ENCODE measurements at places on chromosomes 16 and 17. TPM values are rescaled to one million over a fixed set of nuclear protein-coding genes. Genes with fewer than 3 reads are reported as not detected.

DNA sequence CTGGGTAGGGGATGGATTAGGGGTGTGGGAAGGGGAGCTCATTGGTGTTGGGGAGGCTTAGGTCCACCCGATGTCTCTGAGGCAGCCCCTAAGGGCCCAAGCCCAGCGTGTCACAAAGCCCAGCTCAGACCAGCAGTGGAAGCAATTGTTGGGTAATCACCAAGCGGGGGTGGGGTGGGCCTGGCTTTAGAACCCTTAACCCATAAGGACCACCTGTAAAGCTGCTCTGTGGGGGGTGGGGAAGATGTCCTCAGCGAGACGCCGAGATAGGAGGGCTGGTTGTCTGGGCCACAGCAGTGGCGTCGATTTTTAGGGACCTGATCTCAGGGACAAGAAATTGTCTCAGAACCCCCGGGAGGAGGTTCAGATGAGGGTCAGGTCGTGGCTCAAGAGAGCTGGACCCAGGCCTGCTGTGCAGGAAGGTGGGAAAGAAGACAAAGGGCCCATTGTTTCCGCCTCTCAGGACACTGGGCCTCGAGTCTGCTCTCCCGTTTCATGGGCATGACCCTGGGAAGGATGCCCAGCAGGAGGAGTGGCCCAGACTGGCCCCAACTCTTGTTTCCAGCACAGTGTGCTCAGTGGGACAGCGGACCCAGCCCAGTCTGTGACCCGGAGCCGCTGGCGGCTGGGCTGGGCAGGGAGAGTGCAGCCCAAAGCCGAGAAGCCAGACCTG lies 15.9 kb downstream of the ST6GALNAC2 start:
- no peak overlapping the region for H3K4me3 ChIP-seq
- no peak for DNase-seq
- peaks cover 36% of the 10 kb centered on the region for H3K36me3 ChIP-seq
- no peaks in the 10 kb centered on the region for H3K27me3 ChIP-seq
- H3K4me1 ChIP-seq, result peaks cover 23% of the 10 kb centered on the region

- peaks cover 56% of the 10 kb centered on the region for H3K36me3 ChIP-seq
- H3K4me3 ChIP-seq, result no peak overlapping the region
- H3K4me1 ChIP-seq, result peaks cover 6% of the 10 kb centered on the region
- no peaks in the 10 kb centered on the region for H3K27me3 ChIP-seq
- H3K27ac ChIP-seq, result no peak overlapping the region
These were observed 6.4 kb downstream of the CIAO3 start for GRCh38 chr16:734208-734980.

DNA sequence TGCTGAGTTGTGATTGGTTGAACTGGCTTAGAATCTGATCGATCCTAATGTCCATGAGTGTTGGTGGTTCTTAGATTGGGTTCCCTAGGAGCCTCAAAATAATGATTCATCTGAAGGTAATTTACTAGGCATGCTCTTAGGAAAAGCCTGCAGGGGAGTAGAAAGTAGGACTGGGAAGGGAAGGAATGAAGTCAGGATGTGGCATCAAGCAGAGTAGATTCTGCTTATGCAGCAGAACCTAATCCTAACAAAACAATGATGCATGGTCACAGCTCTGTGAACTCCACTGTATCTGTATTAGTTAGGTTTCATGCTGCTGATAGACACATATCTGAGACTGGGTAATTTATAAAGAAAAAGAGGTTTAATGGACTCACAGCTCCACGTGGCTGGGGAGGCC lies 132.5 kb downstream of the HS3ST2 start:
- no peak overlapping the region for H3K27ac ChIP-seq
- no peaks in the 10 kb centered on the region for H3K36me3 ChIP-seq
- DNase-seq, result no peak
- H3K4me1 ChIP-seq, result no peaks in the 10 kb centered on the region
- H3K4me3 ChIP-seq, result no peak overlapping the region

DNA sequence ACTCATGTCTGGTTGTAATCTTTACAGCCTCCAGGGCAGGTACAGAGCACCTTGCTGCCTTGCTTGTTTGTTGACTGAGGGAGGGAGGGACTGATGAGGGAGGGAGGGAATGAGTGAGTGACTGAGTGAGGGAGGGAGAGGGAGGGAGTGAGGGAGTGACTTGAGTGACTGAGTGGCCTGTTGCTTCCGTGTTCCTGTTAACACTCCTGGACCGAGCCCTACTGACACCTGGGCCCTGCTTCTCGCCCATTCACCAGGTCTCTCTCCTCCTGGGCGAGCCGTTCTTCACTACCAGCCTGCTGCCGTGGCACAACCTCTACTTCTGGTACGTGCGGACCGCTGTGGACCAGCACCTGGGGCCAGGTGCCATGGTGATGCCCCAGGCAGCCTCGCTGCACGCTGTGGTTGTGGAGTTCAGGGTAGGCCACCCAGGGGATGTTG lies 41.2 kb downstream of the PRMT7 start:
- no peak overlapping the region for H3K27ac ChIP-seq
- no peak for DNase-seq
- H3K4me1 ChIP-seq, result no peaks in the 10 kb centered on the region
- H3K36me3 ChIP-seq, result peaks cover 61% of the 10 kb centered on the region
- H3K4me3 ChIP-seq, result no peak overlapping the region

- H3K27me3 ChIP-seq, result peaks cover 50% of the 10 kb centered on the region
- no peak overlapping the region for H3K27ac ChIP-seq
- no peaks in the 10 kb centered on the region for H3K36me3 ChIP-seq
- H3K4me1 ChIP-seq, result no peaks in the 10 kb centered on the region
- H3K4me3 ChIP-seq, result no peak overlapping the region
These were observed 59.9 kb downstream of the PRMT7 start for GRCh38 chr16:68370581-68371275.

- H3K4me3 ChIP-seq, result peak within 1 kb of the TSS; percentile 90
- H3K27me3 ChIP-seq, result peaks cover 11% of the 10 kb centered on the region
- peaks cover 31% of the 10 kb centered on the region for H3K36me3 ChIP-seq
- peak within 1 kb of the TSS; percentile 93 for H3K27ac ChIP-seq
- H3K4me1 ChIP-seq, result peaks cover 5% of the 10 kb centered on the region
These were observed at the start of gene CBX4 for GRCh38 chr17:79839356-79840268. CBX4 (minus strand) TSS chr17:79839440; CDS start chr17:79839251, 189 bp downstream.

DNA sequence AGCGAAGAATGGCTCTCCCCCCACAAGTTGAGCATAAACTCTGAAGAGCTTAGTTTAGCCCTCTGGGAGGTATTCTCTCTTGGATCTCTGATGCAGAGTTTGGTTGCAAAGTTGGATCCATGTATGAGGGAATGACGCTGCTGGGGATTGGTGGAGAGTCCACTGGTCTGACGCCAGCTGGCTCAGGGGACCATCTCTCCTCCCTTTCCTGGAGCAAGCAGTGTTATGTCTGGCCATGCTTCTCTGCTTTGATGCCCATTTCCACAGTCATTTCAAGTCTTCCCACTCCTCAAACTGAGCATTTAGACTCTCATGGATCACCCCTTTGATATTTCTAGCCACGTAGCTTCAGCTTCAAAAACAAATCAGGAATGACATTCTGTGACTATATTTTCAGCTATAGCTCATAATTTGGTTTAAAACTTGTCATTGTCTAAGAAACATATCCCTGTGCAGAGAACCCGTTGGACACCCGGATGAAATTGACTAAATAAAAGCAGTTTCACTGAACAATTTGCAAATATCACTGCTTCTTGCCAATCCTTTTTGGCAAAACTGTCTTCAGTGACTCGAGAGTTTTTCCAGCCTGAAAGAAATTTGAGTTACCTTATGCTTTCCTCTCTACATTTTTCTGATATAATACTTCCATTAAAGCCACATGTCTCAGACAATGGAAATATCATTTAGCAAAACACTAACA lies 193.4 kb upstream of the CDH11 start:
- no peaks in the 10 kb centered on the region for H3K4me1 ChIP-seq
- no peak for DNase-seq
- H3K36me3 ChIP-seq, result no peaks in the 10 kb centered on the region
- no peak overlapping the region for H3K27ac ChIP-seq

DNA sequence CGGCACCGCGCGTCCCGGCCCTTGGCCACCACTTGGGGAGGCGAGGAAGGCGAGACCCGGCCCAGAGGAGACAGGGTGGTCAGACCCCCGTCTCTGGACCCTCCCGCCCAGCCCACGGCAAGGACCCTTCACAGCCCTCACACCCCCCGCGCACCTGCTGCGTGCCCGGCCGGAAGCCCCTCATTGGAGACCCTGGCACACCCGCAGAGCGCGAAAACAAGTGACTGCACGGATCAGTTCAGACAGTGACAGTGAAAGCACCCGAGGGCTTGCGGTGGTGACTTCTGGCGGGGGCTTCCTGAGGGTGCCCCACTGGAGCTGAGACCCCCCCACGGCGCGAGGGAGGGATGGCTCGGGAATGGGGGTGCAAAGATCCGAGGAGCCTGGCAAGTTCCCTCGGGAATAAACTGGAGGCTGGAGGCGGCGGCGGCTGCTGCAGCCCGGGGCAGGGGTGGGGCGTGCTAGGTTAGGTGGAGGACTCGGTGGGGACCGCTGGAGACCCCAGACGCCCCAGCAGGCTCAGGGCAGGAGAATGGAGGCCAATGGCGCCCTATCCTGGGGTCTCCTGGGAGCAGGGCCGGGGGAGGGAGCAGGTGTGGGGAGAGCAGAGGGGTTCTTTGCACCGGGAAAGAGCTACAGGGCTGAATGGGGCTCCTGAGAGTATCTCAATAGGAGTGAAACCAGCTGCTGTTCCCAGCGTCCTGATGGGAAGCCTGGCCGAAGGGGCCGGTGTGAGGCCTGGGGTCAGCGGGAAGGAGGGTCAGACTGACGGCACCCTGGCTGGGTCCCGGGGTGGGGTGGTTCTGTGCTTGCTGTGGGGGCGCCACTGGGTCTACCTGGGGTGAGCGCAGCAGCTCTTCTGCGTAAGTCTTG lies 824 bp upstream of the FBXL16 start:
- no peak for DNase-seq
- H3K27me3 ChIP-seq, result no peaks in the 10 kb centered on the region
- peak overlapping the region; percentile 67 for H3K27ac ChIP-seq
- H3K4me1 ChIP-seq, result peaks cover 17% of the 10 kb centered on the region

GRCh38 chr17:1906662-1907101 lies 76.9 kb downstream of the RPA1 start:
- peaks cover 15% of the 10 kb centered on the region for H3K27me3 ChIP-seq
- no peak for DNase-seq
- H3K36me3 ChIP-seq, result no peaks in the 10 kb centered on the region
- H3K4me1 ChIP-seq, result no peaks in the 10 kb centered on the region
- H3K4me3 ChIP-seq, result no peak overlapping the region
- H3K27ac ChIP-seq, result no peak overlapping the region

GRCh38 chr17:36599546-36600250 lies 1.7 kb upstream of the MRM1 start:
- peaks cover 6% of the 10 kb centered on the region for H3K36me3 ChIP-seq
- DNase-seq, result no peak
- no peaks in the 10 kb centered on the region for H3K27me3 ChIP-seq
- peaks cover 16% of the 10 kb centered on the region for H3K4me1 ChIP-seq
- H3K4me3 ChIP-seq, result peak overlapping the region; percentile 93

- no peaks in the 10 kb centered on the region for H3K36me3 ChIP-seq
- peak; percentile 33 for DNase-seq
- H3K27me3 ChIP-seq, result no peaks in the 10 kb centered on the region
- no peak overlapping the region for H3K4me3 ChIP-seq
- H3K27ac ChIP-seq, result no peak overlapping the region
These were observed 209.6 kb upstream of the CACNG5 start for GRCh38 chr17:66625311-66625767.

DNA sequence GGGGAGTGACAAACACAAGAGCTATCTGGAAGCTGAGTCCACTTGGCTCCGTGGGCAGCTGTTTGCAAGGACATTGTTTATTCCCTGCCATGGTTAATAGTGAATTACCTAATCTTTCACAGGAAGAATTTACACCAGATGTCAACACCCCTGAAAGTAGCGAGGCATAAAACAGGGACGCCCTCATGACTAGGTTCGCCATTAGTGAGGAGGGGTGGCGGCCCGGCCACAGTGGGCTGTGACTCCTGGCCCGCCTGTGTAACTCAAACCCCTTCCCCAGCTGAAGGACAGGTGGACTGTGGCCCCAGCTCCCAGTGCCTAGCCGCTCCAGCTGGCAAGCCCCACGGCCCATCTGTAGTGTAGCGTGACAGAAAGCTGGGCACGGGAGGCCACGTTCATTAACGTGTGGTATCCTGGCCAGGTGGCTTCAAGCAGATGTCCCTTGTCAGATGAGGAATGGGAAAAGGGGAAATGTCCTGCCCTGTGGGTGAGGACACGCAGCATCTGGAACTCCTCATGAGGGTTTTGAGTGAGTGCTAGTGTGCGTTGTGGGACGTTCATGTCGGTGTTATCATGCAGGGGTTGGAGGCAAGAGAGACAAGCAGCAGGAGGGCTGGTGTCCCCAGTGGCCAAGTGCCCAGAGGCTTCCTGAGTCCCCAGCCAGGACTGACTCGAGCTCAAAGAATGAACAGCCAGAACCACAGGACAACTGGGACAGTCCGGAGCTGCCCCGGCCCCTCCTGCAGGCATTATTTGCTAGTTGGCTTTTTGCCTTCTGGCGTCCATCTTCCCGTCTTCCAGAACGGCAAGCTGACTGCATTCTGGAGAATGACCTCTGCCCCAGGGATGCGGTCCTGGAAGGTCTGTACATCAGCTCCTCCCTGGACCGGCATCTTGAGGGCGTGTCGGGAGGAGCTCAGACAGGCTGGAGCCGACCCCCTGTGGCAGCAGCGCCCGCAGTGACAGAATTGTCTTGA lies 19.2 kb downstream of the KDM8 start:
- H3K27ac ChIP-seq, result no peak overlapping the region
- H3K27me3 ChIP-seq, result no peaks in the 10 kb centered on the region
- H3K4me3 ChIP-seq, result no peak overlapping the region
- H3K36me3 ChIP-seq, result peaks cover 11% of the 10 kb centered on the region
- DNase-seq, result no peak

DNA sequence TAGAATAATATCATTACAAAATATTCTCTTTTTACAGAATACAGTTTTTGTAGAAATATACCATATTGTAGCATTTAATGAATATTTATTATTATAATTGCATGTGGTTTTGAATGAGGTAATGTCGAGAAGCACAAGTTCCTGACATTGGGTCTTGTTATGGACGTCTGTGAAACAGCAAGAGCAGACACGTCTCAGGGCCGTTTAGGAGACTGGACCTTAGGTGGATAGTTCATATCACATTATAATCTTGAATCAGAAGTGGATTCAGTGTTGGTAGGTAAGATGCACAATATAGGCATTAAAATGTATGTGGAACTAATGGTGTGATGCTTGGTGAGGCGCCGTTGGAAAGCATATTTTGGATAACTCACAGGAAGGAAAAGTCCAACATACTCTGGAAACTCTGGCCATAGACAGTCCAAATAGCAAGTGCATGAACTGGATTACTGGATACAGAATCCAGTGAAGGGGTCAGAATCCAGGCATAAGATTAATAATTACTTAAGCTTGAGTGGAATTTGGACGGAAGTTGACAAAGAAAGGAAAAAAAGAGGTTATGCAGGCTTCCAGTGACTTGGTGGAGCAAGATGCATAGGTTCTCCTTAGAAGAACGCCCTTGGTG lies 17.2 kb downstream of the ABCA8 start:
- H3K36me3 ChIP-seq, result no peaks in the 10 kb centered on the region
- no peak overlapping the region for H3K27ac ChIP-seq
- H3K4me3 ChIP-seq, result no peak overlapping the region

GRB2 gene
- total RNA-seq, result 74.6 TPM

PYY gene
- total RNA-seq, result not detected

PRM2 gene
- total RNA-seq, result not detected

ALDH3A1 gene
- total RNA-seq, result 13.4 TPM
